Natural killer cell treated with Interleukin-12 subunit alpha and Interleukin-12 subunit beta and Interleukin-15 and Interleukin-18, amount 100 ng/mL, for 72 hours (primary cell): ENCODE measurements at places on chromosomes 5 and 9. TPM values are rescaled to one million over a fixed set of nuclear protein-coding genes. Genes with fewer than 3 reads are reported as not detected.

GRCh38 chr9:137825324-137825989 is 52.1 kb upstream of the CACNA1B start:
- DNase-seq = no peak

DNA sequence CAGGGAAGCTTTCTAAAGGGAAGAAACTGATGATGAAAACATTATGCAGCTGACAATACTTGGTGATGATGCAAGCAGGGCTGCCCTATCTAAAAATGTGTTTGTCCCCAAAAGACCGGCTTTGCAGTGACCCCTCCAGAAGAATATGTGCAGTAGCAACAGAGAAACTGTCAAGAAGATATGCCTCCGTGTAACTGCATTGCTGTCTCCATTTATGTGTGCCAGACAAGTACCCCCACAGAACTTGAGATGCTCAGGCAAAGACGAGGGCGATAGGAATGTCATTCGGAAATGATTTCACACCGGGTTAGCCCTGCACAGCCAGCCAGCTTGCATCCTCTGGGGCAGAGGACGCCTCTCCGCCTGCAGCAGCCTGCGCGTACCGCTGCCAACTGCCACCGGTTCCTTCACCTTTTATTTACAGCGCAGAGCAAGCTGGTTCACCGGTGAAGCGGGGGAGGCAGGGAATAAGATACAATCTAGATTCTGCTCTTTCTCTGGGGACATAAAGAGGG is 2.0 kb downstream of the GABBR2 start:
- DNase-seq = peak; percentile 35

DNA sequence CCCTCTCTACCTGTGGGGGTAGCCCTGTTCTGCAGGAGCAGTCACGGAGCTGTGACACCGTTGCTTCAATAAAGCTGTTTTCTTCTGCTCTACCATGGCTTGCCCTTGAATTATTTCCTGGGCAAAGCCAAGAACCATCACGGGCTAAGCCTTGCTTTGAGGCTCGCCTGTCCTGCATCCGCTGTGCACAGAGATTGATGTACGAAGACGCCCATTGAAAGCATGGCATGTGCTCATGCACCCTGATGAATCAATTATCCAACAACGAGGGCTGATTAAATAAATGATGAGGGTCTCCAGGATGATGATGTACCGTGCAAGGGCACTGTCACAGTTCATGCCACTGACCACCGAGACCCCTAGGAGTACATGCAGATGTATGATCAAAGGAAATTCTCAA is 20.7 kb downstream of the PTGES start:
- DNase-seq = no peak

- no peak for DNase-seq
These were observed 33.6 kb upstream of the RASGRF2 start for GRCh38 chr5:80926536-80926935.

DNA sequence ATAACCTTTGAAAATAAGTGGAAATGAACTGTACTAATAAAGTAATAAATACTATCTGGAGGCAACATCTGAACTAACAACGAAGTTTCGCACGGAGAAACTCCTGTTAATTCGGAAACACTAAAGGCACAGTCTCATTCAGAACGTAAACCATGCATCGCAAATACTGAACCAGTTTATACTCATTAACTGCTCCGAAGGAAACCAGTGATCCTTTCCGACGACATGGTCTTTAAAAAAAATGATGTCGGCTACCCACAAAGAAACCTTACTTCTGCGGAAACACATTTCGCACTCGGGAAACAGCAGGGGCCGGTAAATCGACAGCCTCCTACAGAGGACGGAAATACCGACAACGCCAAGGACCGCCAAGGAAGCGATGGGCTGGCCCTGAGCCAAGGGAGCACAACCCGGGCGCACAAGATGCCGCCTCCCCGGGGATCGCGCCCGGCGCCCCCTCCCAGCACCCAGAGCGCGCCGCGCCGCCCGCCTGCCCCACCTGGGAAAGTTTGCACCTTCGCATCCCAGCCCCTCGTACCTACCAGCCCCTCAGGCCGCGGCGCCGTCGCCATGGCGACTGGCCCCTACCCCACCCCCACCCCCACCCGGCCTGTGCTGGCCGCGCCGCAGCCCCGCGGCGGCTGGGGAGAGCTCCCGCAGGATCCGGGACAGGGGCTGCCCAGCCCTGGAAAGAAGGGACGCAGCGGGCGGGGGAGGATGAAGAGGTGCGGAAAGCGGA is 732 bp downstream of the PRKAA1 start:
- peak; percentile 82 for DNase-seq

GRCh38 chr9:96853781-96854650 is at the start of gene ZNF782:
Gene ZNF782, minus strand, starts transcription at chr9:96854514. Its CDS starts 2,553 bp downstream, at chr9:96851961.
- peak; percentile 92 for DNase-seq

- no peak for DNase-seq
These were observed 203.9 kb downstream of the FBXL7 start for GRCh38 chr5:15703901-15704300.

- no peak for DNase-seq
These were observed 49.2 kb downstream of the ESM1 start for GRCh38 chr5:54936201-54936600.

- no peak for DNase-seq
These were observed 37.8 kb upstream of the PPP3R2 start for GRCh38 chr9:101632611-101633010.

GRCh38 chr5:93566091-93566490 is 14.9 kb downstream of the NR2F1-AS1 start:
- DNase-seq = no peak

DNA sequence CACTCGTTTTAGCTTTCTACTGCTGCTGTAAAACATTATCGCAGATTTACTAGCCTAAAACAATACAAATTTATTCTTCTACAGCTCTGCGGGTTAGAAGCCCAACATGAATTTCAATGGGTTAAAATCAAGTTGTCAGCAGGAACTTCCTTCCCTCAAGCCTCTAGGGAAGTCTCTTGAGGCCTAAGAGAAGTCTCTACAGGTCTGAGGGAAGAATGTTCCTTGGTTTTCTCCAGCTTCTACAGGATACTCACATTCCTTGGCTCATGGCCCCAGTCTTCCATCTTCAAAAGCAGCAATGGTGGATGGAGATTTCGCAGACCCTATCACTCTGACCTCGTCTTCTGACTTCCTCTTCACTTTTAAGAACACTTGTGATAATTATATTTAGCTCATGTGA is 21.6 kb upstream of the SSBP2 start:
- DNase-seq = no peak

DNA sequence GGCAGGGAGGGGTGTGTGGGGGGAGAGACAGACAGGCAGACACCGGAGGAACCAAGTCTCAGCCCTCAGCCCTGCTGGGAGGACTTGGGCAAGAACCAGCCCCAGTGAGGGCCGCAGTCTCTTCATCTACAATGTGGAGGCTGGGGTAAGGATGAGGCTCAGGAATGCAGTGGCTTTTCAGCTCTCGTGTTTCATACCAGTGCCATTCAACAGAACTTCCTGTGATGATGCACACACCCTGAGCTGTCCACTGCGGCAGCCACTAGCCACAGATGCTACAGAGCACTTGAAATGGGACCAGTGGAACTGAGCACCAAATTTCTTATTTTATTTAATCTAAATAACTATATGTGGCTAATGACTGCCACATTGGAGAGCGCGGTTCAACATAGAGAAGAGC is 10.7 kb downstream of the CAMK2A start:
- DNase-seq = no peak

DNA sequence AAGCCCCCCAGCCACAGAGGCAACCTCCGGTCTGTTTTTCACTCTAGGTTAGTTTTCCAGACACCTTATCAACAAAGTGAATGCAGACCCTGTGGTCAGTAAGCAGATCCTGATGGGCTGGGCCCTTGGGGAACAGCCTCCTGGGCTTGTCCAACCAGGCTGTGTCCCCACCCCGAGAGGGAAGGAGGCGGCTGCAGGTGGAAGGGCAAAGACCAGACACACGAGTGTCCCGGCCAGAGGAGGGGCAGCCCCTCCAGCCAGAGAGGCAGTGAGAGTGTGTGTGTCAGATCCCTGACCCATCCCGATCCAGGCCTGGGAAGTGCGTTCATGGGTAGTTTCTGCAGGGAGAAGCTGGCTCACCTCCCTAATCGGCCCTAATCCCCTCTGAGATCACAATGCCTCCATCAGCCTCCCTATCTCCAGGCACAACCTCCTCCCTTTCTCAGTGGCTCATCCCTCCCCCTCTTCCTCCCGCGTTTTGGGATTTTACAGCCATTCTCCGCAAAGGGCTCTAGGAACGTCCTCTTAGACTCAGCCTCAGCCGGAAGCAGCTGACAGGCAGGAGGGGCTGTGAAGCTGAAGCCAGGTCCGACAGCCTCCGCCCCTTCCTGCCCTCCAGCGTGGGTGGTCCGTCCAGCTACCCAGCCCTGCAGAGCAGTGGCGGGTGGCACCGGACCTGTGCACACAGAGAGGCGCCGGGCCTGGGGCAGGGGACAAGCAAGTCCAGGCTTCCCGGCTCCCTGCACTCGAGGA is 9.7 kb downstream of the SLC12A7 start:
- DNase-seq = no peak

DNA sequence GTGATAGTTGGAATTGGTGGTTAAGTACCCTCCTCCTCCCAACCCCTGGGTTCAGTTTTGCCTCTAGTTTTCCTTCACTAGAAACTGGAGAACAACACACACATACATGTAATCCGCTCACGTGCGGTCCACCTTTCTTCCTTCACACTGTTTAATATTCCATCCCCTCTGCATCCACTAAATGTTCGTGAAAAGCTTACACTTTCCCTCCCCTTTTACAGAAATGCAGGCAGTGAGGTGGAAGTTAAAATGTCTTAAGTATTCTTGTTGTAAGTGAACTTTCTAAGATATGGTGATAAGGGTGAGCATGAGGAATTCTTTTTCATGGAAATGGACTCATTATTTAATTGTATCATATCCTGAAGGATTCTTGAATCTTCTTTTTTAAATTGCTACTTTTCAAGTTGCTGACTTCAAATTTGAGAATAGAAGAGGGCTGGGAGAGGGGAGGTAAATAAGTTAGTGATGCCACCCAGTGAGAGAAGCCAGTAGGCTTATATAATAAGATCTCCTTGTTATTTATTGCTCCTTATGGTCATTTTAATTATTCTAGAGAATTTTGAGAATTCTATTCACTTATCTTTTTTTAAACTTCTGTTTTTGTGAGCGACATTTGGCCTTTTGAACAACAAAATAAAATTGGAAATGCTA is 90.2 kb downstream of the TLE4 start:
- no peak for DNase-seq

DNA sequence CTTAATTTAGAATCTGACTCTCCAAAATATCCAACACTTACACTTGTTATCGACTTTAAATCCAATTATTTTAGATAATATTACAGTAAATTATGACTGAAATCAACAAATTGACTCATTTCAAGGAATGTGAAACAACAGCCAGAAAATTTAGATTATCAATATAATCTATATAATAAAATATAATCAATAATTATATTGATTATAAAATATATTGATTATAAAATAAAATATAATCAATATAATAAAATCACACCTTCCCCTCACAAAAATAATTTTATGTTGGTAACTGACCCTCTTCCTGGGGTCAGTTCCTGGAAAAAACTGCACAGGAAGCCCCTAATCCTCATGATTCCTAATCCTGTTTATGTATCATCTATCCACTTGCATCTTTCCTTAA is 91.1 kb downstream of the CEMIP2 start:
- no peak for DNase-seq

DNA sequence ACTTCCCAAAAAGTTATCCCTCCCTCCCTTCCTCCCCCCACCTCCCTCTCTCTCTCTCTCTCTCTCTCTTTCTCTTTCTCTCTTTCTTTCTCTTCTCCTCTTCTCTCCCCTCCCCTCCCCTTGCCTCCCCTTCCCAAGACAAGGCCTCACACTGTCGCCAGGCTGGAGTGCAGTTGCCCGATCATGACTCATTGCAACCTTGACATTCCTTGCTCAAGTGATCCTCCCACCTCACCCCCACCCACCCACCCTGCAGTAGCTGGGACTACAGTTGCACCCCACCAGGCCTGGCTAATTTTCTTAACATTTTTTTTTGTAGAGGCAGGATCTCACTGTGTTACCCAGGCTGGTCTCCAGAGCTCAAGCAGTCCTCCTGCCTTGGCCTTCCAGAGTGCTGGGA is 32.8 kb downstream of the VPS13A start:
- DNase-seq = no peak

GRCh38 chr9:98644011-98644410 is 64.7 kb downstream of the GABBR2 start:
- no peak for DNase-seq

GRCh38 chr9:20528253-20528652 is 94.0 kb downstream of the MLLT3 start:
- no peak for DNase-seq

DNA sequence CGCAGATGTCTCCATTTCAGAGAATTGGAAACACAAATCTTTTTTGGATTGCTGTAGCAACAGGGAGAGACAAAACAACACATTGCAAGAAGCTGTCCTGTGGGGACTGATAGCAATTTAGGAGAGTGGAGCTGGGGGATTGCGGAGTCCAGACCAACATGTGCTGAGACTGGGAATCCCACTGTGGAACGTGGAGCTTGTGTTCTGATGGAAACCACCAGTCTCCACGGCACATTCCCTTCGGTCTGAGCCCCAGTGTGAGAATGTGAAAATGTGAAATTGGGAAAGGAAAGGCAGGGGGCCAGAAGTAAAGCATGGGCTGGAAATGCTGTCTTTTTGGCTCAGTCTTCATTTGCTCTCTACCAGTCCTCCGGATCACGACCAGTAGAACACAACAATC is 348.8 kb upstream of the TNC start:
- no peak for DNase-seq

DNA sequence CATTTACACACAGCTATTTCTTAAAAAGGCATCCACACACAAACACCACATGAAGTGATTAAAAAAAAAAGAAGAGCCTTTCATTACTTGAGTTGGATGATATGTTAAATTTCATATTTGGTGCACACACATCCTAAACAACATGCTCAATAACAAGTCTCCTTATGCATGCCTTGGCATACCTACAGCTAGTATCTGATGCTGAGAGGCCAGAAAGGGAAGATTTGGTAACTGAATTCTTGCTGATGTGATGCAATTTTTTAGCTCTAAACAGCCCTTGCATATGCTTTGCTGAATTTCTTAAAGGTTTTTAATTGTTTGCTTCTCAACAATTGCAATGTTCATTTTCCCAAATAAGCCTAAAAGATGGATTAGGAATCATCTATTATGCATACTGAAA is 338.8 kb downstream of the ARL15 start:
- DNase-seq = no peak

GRCh38 chr5:179766021-179766725 is 27.6 kb upstream of the LTC4S start:
- no peak for DNase-seq

The SMIM33 gene
- not detected for total RNA-seq

The CDKN2B gene
- total RNA-seq = 1.6 TPM

The MEF2C gene
- total RNA-seq = 3.3 TPM

The DRD1 gene
- total RNA-seq = not detected

The SH3PXD2B gene
- total RNA-seq = 0.33 TPM

The CARD9 gene
- total RNA-seq = 2.8 TPM

The ACTBL2 gene
- not detected for total RNA-seq

The LCN15 gene
- total RNA-seq = not detected

The CCDC192 gene
- not detected for total RNA-seq

The IL13 gene
- 8.4 TPM for total RNA-seq

The SPATA31C1 gene
- total RNA-seq = not detected
